Immature natural killer cell (primary cell): ENCODE measurements at places on chromosomes 3 and 15.

DNA sequence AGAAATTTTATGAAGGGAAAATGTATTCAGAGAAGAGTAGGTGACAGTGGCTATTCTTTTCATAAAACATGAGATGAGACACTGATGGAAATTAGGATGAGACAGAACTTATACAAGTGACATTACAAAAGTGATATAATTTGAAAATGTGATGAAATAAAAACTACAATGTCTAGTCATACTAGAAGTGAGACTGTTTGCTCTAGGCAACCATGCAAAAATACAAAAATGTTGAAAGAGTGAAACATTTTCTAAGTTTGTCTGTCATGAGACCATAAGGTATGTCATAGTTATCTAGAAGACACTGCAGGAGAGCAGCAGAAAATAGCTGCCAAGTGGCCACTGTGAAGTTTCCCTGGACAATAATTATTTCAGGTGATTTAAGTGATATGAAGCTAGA is 459.5 kb downstream of the DIPK2A start:
- no peak for DNase-seq

DNA sequence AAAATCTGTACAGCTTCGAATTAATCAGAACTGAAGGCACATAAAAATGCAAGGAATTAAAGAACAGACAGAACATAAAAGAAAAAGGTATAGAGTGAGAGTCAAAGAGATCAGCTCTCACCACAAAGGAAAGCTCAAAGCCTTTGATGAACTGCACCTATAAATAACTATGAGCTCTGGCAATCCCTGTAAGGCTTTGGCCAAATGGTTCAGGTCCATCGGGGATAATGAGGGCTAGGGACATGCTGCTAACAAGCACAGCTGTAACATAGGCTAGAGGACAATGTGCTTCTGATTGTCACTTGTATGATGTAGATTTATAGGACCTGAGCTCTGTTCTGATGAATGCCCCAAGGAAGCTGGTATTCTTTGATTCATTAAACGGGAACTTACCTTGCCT is 113.9 kb upstream of the MRPL3 start:
- no peak for DNase-seq

DNA sequence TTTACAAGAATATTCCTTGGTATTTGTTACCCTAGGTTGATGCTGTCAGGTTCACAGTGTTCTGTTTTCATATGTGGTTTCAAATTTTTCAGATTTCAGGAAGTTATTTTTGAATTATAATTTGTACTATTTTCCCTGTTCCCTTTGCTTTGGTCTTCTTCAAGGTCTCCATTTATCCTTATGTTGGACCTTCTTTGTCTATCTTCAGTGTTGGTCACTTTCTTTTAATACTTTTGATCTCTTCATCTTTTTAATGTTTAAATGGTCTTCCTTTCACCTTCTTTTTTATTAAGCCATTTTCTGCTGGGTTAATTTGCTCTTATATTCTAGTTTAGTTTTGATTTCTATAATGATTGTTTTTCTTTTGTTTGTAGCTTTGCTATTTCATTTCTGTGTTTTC is 61.3 kb downstream of the KLHL25 start:
- DNase-seq, result no peak

- no peak for DNase-seq
Observed at GRCh38 chr3:9976721-9977709, 9.6 kb downstream of the EMC3 start.

- peak; percentile 37 for DNase-seq
Observed at GRCh38 chr15:31435912-31436628, 109.4 kb downstream of the KLF13 start.

DNA sequence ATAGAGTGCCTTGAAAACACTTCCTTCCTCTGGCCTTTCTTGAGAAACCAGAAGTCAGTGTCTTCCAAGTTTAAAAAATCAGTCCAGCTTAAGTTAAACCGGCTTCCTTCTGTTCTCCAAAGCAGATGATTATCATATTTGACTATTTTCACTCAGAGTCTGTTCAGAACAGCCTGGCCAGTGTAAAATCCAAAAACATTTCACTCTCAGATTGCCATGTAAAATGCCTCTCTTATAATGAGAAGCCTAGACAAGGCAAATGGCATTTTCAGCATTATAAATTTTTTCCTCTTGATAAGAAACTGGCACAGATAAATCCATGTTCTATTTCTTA is 193.5 kb downstream of the TNIK start:
- no peak for DNase-seq

GRCh38 chr15:88990185-88990679 is 77.1 kb upstream of the MFGE8 start:
- DNase-seq, result no peak

- no peak for DNase-seq
Observed at GRCh38 chr3:16474920-16475319, 38.6 kb downstream of the RFTN1 start.

DNA sequence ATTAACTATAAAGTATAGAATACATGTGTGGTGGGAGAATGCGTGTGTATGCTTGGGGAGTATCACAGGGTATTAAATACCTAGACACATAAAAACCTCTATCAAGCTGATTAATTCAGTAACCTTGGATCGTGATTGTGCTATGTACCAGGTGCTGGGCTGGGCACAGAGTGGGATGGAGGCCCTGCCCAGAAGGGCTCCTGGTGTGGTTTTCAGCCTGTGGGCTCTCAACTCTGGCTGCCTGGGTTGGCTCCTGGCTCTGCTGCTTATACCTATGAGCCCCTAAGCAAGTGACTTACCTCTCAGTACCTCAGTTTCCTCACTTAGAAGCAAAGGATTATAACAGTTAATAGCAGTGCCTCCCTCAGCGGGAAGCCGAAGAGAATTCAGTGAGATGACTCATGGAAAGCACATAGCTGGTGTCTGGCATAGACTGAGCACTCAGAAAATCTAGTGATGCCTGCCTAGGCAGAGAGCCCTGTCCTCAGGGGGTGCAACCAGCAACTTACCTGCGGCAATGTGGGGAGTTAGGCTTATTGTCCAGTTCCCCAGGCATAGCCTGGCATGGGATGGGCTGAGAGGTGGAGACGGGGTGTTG is 90.6 kb upstream of the MYZAP start:
- DNase-seq, result no peak

- DNase-seq, result peak; percentile 28
Observed at GRCh38 chr3:167750272-167750971, 14.9 kb downstream of the SERPINI1 start.

DNA sequence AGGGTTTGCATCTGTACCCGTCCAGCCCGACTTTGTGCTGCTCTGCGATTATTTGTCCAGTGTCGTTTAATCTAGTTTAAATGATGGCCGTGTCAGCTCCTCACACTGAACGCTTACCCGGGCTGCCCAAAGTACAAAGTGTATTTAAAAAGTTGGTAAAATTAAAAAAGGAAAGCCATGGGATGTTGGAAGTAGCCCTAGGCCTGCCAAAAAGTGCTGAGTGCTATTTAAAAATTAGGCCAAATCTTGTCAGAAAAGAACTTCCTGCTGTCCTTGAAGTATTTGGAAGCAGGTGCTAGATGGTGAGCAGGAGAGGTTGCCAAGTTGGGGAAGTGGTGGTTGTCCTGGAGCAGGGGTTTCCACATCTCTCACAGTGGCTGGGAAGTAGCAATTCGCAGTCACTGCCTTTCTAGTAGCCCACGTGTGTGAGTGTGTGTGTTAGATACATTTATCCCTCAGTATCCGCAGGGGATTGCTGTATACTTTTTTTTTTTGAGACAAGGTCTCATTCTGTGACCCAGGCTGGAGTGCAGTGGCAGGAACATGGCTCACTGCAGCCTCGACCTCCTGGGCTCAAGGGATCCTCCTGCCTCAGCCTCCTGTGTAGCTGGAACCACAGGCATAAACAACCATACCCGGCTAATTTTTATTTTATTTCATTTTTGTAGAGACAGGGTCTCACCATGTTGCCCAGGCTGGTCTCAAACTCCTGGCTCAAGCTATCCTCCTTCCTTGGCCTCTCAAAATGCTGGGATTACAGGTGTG is 664 bp downstream of the PPCDC start:
- no peak for DNase-seq

DNA sequence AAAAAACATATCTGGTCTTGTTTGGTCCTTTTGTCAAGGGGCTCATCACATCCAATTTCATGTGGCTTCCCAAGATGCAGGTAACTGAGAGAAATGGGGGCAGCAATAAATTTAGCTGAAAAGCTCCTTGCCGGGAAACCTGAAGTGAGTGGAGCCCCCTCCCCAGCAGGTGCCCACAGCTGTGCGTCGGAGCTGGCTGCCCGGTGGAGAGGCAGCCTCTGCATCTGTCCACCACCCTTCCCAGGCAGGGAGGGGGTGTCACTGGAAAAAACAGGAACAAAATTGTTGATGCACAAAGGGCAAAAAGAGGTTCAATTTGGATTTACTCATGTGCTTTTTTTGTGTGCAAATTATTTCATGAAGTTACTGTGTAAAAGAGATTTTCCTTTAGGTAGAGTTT is 249.4 kb upstream of the LYSMD4 start:
- DNase-seq, result no peak

GRCh38 chr15:80152896-80153876 is at the start of gene FAH:
Gene FAH, plus strand, starts transcription at chr15:80152999. Its CDS starts 56 bp downstream, at chr15:80153055.
- DNase-seq, result peak; percentile 61

DNA sequence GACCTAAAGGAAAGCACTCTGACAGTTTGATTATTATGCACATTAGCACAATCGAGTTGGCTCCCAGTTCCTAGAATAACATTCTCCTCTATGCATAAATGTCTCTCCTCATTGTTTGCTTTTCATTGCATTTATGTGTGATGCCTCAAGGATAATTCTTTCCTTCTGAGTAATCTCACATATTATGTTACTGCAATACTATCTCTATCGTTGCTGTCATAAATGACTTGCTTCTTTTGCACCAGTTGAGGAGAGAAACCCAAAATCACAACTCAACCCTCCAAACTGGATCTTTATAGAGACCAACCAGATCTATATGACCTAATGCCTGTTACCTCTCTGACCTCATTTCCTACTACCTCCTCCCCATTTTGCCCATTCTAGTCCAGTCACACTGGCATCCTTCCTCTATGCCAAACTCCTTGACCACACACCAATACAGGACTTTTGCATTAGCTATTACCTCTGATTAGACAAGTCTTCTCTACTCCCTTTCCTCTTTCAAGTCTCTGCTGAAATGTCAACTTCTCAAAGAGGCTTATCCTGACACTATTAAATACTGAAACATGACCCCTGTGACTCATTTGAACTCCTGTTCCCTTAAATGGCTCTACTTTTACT is 1026.0 kb downstream of the TUSC7 start:
- DNase-seq, result no peak

- DNase-seq, result no peak
Observed at GRCh38 chr3:124553178-124553577, 177.1 kb upstream of the UMPS start.

DNA sequence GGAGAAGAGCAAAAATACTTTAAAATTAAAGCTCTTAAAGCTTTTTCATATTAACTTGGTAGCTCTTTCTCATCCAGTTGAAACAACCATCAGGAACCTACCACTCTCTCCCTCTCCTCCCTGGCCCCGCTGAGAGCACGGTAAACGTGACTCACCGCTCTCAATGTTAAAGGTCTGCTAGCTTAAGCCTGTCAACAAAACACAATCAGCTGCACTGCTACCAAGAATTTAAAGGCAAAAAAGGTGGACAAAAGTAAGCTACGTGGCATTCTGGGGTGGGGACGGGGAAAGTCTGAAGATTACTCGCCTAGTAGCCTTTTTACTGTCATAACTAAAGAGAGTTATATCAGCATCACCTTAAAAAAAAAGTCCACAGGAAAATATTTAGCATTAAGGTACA is 8.4 kb upstream of the GP5 start:
- DNase-seq, result no peak
